Breast epithelium (tissue), 4 donors: ENCODE measurements at places on chromosomes 2 and 18.

GRCh38 chr2:164069540-164069939 lies 333.7 kb upstream of the FIGN start:
- DNase-seq: no peak

DNA sequence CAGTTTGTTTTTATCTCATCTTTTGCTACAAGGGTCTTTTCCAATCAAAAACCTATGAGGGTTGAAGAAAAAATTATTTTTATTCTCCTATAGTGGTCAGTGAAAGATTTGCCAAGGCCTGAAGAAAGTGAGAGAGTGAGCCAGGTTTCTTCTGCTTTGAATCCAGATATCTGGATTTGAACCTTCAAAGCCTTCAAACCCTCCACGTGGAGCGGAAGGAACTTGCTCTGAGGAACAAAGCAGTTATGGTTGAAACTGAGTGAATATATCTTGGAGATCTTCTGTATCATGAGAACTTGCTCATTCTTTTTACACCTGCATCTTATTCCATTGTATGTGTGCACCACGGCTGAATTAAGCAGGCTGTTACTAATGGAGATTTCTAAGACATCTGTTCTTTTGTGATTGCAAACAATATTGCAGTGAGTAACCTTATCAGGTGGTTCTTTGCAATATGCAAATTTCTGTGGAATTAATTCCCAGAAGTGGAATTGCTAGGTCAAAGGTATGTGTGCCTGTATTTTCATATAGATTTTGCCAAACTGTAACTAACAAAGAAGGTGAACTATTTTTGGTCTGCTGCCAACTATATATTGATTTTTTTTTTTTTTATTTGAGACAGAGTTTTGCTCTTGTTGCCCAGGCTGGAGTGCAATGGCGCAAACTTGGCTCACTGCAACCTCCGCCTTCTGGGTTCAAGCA lies 147.9 kb downstream of the B3GNT2 start:
- DNase-seq: no peak

GRCh38 chr2:216908300-216908699 lies 48.4 kb upstream of the TNP1 start:
- DNase-seq: no peak

DNA sequence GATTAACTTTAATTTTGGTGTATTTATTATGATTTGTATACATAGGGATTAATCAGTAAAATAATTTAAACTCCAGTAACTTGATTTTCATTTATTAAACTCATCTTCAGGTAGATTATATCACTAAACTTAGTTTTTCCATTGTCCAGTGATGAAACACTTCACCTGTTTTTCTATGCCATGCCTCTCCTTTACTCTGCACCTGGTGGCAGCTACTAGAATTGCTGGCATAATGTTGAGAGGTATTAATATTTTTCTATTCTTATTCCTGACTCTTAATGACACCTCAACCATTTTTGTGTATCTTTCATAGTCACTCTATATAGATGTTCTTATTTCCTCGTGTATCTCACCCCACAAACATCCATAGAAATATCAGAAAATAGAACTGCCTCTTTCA lies 940.3 kb upstream of the CRIM1 start:
- DNase-seq: no peak

GRCh38 chr2:166042356-166042755 lies 85.5 kb downstream of the SCN1A start:
- no peak for DNase-seq

DNA sequence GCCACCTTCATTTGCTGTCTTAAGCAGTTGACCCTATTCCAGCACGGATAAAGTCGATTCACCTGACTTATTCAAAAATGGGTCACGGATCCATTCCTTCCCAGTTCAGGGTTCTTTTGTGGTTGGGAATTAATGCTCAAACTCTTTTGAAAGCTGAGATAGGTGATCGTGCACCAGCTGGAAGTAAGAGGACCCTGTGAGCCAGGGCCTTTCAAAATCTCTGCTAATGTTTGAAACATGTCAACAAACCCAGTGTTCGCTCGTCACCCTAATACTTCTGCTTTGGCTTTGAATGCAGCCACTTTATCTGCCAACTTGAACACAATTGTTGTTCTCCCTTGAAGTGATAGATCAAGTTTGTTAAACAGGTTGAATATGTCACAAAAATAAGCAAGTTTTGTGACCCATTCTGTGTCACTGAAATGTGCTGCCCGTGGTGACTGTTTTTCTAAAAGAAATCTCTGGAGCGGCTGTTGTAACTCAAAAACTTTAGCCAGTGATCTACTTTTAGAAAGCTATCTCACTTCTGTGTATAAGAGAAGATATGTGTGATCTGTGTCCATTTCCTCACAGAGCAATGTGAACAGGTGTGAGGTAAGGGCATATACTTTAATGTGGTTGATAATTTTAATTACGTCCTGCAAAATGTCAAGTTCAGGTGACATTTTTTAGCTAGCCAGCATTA lies 16.9 kb downstream of the HAT1 start:
- no peak for DNase-seq

GRCh38 chr2:138930571-138930970 lies 150.4 kb upstream of the NXPH2 start:
- DNase-seq: no peak

DNA sequence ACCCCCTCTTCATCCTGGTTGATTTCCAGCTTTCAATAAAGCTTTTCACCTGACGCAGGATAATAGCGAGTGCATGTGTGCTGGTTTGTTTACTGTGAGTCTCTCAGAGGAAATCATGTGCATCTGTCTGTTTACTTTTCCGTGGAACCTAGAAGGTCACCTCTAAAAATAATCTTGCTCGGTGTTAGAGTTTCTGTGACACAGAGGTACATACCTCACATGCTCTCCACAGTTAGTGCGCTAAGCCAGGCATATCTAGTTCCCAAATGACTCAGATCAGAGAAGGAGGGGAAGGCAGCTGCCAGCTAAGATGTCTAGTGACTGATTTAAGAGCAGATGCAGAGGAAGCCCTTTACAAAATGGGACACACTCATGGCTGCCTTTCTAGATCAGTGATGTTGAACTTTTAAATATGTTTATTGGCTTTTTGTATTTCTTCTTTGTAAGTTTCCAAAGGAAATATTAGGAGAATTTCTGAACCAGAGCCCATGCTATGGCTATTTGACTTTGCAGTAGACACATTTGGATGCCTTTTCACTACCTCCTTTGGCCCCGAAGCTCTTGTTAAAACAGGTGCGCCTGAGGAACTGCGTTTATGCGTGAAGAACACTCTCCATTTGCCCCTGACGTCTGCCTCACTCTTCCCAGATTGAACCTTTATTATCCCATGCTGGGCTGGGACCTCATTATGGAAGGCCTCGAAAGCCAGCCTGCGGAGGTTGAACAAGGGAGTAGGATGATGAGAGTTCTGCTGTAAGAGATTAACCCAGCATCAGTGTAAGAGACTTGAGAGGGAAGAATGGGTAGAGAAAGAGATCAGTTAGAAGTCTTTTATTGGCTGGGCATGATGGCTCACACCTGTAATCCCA lies 145.6 kb downstream of the FAM161A start:
- DNase-seq: no peak

GRCh38 chr2:17748745-17749144 lies 4.9 kb downstream of the SMC6 start:
- no peak for DNase-seq

DNA sequence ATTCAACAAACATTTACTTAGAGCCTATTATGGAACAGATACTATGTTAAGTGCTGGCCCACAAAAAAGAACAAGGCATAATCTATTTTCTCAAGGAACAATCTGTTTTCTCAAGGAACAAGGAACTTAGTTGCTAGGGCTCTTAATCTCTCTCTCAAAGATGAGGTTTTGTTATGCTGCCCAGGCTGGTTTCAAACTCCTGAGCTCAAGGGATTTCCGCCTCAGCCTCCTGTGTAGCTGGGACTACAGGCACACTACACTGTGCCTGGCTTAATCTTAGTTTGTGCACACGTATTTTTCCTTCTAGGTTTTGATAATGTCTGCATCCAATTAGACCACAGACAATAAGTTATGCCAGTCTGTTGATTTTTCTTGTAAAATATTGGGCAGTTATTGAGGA lies 89.5 kb downstream of the PTH2R start:
- no peak for DNase-seq

DNA sequence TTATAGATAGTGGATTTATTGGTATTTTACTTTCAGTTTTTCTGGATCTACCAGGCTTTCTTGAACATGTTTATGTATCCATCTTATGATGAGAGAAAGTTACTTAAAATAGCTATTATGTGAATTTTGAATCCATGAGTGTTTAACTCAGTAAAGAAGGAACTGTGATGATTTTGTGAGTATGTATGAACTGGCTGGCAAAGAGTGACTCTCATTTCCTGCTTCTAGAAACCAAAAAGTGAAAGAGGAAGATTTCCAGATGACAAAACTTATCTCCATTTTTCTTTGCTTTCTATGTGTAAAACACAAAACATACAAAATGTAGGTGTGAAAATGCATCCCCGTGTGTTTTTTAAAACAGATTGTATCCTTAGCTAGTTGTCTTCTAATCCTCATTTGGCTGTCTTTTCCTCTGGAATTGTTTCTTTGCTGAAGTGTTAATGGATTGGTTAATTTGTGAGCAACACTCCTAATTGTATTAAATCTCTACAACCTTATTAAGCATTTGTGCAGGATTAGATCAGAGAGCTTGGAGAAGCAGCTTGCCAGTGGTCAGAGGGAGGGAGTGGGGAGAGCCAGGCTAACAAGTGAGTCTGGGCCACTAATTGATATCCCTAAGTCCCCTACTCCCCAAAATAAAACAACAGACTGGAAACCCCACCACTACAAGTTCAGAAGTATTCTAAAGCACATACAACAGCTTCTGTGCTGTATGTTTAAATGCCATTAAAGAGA lies 23.9 kb downstream of the PTPRM start:
- DNase-seq: no peak

GRCh38 chr2:111066062-111066593 lies 54.6 kb upstream of the BCL2L11 start:
- no peak for DNase-seq

DNA sequence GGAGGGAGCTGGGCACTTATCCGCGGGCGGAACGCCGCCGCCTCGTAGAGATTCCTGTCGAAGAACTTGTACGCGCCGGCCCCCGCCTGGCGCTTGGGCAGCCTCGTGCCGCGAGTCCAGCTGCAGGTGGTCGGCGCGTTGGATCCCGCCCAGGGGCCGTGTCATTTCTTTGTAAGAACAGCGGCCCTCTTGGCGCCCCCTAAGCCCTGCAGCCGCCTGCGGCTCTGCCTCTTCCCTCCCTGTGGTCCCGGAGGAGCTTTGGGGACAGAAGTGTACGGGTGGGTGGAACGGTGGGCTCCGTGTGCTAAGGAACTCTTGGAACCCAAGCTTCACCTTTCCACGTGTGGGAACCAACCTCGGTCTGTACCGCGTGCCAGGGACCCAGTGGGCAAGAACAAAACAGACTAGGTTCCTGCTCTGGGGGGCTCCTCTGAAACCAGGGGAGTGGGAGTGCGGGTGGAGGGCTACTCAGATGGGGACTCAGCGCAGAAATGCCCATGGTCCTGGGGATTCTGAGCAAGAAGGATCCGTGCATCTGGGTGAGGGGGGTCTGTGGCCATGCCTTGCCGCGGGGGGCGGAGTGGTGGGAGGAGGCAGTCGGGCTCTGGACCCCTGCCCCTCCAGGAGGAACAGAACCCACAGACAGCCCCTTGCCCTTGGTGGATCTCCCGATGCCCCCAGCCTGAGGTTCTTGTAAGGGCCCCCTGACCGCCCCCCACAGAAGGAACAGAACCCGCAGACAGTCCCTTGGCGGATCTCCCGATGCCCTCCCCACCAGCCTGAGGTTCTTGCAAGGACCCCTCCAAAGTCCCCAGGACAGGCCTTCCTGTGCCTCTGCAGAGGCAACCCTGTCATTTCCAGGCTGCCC lies 1.5 kb downstream of the GPC1 start:
- DNase-seq: no peak

GRCh38 chr18:69659142-69659651 lies 258.5 kb downstream of the DOK6 start:
- DNase-seq: no peak

DNA sequence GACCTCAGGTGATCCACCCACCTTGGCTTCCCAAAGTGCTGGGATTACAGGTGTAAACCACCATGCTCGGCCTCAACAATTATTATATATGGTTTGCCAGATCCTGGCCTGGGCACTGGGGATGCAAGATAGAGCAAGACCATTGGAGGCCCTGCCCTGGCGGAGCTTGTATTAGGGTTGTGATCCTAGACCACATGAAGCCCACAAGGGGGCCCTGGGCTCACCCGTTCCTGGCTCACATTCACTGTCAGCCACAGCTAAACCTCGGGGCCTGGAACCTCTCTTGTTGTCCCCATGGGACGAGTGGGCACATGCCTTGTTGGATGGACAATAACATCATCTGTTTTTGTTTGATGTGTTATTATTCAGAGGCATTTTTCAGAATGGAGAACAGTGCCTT lies 14.9 kb downstream of the HPCAL1 start:
- no peak for DNase-seq

DNA sequence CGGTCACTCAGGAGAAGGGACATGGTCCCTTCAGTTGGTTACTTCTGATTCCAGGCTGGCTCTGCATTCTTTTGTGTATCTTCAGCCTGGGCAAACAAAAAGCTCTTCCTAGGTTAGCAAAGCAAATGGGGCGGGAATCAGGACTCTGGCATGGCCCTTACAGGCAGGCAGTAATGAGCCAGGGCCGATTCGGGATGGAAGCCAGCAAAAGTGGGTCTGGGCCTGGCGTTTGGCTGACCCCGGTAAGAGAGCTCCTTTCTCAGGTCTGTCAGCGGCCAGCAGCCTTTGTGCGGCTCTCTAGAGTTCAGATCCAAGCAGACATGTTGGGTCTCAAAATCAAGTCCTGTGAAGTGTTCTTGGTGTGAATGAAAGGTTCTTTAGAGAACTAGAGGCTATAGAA lies 81.5 kb upstream of the EML6 start:
- no peak for DNase-seq

DNA sequence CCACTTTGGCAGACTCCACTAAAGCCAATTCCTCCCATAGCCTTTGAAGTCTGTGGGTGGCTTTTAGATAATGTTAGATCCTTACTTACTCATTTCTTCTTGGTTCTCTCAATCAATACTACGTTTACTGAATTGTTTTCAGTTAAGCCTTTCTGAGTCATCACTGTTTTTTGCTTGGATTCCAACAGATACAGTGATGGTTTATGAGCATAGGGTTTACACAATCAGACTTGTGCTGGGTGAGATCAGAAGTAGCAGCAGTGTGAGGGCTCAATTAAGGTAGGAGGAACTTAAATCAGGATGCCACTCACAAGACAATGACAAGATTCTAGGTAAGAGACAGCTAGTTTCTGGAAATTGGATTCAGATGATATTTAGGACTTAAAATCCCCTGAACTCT lies 297.7 kb upstream of the DOK6 start:
- DNase-seq: no peak

DNA sequence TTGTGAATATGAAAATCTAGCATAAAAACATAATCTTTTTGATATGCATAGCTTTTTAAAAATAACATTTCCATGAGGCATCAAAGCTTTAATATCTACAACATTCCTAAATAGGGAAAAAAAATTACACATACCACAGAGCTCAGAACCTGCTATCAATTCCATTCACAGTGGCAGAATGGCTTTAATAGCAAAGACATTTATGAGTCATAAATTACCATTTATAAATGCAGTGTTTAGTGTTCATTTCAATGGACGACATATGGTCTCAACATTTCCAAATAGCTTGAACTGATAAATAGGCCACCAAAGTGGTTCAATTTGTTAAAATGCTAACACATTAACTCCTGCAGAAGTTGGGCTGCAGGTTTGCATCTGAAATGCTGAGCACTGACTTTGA lies 600.6 kb upstream of the SETBP1 start:
- no peak for DNase-seq

GRCh38 chr2:191150600-191151330 lies at the start of gene STAT4:
STAT4 (minus strand) TSS chr2:191150994; CDS start chr2:191148203, 2,791 bp downstream.
- no peak for DNase-seq
